ENCODE measurements at places on chromosomes 13 and 19. TPM values are rescaled to one million over a fixed set of nuclear protein-coding genes. Genes with fewer than 3 reads are reported as not detected.

Gene ERICH6B
- not detected for total RNA-seq

Gene FOSB
- 0.39 TPM for total RNA-seq

Gene APLP1
- total RNA-seq, result 4.1 TPM

Gene GDF15
- total RNA-seq, result 31.0 TPM

Gene ZNF135
- total RNA-seq, result 5.2 TPM

Gene SMAD9
- total RNA-seq, result 30.6 TPM

Gene ACER1
- total RNA-seq, result not detected

Gene CD22
- total RNA-seq, result 0.97 TPM

Gene FSD1
- total RNA-seq, result 1.4 TPM

Gene CEACAM3
- not detected for total RNA-seq

Gene ZNF615
- 16.0 TPM for total RNA-seq

Gene N4BP2L1
- total RNA-seq, result 10.6 TPM

Gene MISP
- total RNA-seq, result 0.22 TPM

Gene CD37
- not detected for total RNA-seq

Gene ARHGAP45
- total RNA-seq, result 0.39 TPM

Gene FAM216B
- not detected for total RNA-seq

Gene PLIN5
- total RNA-seq, result not detected

Measured in articular chondrocyte of knee joint (primary cell).